ENCODE measurements at places on chromosomes 12 and 14.

DNA sequence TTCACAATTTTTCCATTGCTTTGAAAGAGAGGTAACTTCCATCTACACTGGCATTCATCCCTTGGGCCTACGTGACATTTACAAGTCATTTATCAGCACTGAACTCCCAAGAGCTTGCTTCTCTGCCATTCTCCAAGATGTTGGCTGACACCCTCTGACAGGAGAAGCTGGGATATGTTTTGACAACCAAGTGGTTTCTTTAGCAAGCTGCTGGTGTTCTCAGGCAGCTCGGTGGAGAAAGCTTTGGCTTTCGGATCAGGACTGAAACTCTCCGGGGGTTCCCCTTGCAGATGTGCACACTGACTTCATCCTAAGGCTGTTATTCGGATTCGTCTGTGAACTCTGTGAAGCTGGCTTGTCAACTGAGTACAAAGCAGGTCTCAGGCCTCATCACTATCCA, 15.7 kb downstream of the KCNA5 start:
- no peak for DNase-seq

GRCh38 chr12:61808856-61809255, 451.3 kb upstream of the USP15 start:
- no peak for DNase-seq

- DNase-seq = no peak
These were observed 196.5 kb upstream of the AMIGO2 start for GRCh38 chr12:47276253-47276620.

- peak; percentile 84 for DNase-seq
These were observed 1.2 kb upstream of the AMIGO2 start for GRCh38 chr12:47080725-47081502.

DNA sequence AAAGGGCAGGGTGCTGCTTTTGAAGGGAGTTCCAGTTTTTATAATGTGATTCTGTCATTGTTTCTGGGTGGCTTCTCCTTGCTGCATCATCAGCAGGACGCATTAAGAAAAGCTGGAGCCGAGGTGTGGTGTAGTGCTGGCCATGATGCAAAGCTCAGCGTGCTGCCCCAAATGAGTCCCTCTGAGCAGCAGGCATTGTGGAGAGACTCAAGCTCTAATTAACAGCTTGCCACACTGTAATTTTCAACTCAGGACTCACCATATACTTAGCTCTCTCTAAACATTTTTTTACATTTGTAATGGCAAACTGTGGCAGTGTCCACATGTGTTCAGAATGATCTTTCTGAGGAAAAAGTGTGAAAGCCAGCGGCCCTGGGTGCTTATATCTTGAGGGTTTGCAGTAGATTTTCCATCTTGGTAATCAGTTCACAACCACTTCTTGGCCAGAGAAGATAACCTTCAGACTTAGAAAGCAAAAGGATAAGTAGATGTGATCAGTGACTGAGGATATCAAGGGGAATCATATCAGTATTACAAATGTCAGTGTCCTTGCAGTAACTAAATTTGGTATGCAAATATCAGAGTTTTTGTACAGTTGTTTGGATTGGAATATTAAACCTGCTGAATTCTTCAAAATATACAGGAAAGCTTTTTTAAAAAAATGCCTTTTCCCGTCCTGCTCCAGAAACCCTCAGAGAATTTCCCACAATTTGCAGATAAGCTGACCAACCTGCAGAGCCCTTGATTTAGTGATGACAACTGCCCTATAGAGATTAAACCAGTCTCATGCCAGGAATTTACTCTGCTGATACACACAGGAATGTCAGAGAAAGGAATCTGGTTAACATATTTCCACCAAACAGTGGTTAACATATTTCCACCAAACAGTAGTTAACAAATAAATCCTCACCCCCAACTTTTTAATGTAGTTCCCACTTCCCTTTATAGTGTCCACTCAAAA, 63.6 kb downstream of the DAAM1 start:
- peak; percentile 89 for DNase-seq

- no peak for DNase-seq
These were observed 564 bp downstream of the ATXN3 start for GRCh38 chr14:92105893-92106142.

DNA sequence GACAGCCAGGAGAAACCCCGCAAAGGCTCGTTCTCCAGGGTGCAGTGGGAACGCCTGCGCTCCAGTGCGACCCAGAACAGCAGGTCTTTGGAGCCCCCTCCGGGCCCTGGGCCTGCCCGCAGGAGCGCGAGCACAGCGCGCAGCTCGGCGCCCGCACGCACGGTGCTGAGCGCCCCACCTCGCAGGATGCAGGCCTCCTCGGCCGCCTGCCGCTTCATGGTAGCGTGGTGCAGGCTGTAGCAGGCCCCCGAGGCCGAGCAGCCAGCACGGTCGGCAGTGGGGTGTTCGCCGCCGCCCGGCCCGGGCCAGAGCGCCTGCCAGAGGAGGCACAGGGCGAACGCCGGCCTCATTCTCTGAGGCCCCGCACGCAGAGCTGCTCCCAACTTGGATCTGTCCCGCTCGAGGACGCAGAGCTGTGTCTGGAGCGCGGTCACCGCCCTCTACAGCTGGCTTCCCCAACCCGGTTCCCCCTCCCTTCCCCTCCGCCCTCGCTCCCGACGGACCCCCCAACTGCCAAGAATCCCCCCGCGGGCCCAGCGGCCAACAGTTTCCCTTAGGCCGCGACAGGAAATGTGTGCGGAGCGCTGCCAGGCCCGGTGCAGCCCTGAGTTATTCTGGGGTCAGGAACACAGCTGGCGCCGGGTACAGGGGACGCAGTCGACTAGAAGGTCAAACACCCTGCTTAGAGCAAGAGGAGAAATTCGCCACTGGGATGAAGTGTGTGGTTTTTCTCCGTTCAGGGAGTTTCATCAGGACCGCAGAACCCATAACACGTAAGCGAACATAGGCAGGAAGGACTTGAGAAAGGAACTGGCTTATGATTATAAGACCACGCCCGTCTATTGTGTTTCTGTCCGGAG, at the start of gene CLEC14A:
Gene CLEC14A (minus strand): TSS at position 421 of the 860 bp plus-strand sequence. CDS start 71 bp downstream, at position 350.
- peak; percentile 22 for DNase-seq

DNA sequence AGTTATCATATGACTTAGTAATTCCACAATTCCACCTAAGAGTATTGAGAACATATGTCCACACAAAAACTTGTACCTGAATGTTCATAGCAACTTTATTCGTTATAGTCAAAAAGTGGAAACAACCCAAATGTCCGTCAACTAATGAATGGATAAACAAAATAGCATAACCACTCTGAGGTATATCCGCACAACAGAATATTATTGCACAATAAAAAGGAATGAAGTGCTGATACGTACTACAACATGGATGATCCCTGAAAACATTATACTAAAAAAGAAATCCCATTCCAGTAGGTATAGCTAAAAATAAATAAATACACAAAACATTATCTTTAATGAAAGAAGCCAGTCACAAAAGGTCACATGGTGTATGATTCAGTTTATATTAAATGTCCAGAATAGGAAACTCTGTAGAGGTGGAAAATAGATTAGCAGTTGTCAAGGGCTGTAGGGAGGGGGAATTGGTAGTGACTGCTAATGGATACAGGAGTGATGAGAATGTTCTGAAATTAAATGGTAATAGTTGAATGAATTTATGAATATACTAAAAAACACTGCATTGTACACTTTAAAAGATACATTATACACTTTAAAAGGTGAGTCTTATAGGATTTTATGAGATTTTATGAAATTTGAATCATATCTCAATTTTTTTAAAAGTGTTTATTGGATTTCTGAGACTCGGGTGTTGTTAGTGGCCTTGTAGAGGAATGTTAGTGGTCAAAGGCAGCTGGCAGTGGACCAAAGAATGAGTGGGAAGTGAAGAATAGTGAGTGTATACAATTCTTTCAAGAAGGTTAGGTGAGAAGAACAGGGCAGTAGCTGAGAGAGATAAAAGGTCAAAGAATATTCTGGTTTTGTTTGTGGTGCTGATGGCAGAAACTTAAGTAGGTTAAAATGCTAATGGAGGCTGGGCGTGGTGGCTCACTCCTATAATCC, 36.3 kb upstream of the BAZ1A start:
- peak; percentile 82 for DNase-seq

DNA sequence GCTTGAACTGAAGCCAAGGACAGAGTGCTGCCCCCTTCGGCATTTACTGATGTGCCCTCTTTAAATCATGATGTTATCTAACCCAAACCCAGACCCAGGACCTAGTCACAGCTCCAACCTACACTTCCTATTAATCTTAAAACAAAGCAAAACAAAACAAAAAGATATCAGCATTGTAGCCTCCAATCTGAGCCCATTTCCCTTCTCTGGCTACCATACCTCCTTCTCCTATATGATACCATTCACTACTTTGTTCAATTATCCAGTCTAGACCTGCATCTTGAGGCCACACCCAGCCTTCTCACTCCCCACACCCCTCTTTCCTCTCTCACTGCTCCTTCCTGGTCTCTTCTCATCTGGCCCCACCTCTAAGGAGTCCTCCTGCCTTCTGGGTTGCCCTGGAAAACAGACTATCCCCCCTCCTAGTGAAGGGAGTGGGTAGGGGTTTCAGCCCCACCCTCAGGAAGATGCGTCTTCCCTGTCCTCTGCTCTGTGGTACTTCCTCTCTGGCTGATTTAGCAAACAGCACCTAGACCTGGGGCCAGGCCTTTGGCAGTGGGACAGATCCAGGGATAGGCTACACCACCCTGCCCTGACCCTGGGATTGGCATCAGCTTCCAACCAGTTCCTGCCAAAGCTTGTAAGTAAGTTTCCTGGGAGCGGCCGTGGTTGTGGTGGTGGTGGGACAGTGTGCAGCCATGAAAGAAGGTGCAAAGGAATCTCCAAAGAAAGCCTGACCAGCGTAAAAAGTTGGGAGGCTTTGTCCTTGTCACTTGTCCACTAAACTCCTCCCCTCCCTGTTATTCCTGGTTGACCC, 3.3 kb downstream of the LTB4R start:
- no peak for DNase-seq

DNA sequence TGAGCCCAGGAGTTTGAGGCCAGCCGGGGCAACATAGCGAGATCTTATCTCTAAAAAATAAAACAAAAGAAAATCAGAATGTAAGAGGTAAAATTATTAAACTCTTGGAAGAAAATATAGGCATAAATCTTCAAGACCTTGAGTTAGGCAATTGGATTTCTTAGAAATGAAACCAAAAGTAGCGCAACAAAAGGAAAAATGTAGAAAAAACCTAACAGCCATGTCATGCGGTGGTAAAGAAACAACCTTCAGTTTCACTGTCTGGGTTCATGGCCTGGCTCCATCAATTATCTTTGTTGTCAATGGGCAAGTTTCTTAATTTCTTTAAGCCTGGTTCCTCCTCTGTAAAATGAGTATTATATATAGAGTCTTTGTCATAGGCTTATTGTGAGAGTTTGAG, 5.6 kb upstream of the GCH1 start:
- DNase-seq = no peak

DNA sequence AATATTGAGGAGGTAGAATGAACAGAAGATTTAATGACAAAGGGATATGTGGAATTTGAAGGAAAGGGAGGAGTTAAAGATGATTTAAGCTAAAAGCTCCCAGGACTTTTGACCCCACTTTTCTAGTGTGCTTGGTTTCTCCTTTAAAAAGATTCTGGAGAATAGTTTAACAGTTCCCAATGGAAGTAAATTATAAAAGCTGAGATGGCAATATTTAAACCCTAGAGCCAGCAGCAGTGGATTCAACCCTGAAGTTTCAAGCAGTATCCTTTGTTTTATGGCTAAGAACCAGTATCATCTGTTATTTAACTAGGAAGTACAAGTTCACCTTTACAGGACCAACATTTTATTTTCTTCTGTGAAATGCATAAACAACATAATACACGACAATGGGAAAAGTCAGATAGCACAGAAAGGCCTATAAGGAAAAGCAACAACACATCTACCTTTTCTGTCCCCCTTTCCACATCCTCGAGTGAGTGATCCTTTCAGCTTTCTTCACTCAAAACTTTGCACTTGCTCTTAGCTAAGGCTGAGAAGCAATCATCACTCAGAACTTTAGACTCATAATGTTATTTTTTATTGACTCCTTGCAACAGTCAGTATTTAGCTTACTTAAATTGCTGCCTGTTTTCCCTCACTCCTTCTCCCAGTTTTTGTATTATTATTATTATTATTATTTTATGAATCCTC, 264.5 kb downstream of the FBXL14 start:
- no peak for DNase-seq

DNA sequence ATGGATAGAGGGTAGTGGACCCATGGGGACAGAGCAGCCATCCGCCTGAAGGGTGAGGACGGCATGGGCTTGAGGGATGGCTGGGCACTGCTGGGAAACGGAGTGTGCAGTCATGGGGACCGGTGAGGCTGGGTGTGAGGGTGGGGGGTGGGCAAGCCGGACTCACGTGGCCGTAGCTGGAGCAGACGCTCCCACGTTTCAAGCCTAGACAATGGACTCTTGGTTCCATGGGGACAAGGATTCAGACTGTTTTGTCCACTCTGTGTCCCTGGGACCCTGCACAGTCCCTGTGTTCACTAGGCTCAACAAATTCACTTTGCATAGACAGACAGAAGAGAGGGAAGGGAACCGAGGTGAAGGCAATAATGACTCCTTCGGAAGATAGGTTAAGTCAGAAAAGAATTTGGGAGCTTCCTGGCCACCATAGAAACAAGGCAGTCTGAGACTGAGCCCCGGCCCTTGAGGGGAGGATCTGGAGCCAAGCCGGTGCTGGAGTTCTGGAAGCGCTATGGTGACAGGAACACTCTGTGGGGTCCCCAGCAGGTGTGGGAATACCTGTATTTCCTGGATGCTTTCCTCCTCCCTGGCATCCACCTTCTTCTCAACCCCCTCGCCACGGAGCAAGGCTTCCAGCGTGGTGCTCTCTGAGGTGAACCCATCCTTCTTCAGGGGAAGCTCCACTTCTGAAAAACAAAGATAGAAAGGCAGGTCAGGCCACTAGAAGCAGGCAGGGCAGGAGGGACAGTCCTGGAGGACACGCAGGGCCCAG, 162.5 kb downstream of the DPF3 start:
- DNase-seq = no peak

GRCh38 chr12:130026608-130027176, 122.9 kb upstream of the TMEM132D start:
- peak; percentile 35 for DNase-seq

DNA sequence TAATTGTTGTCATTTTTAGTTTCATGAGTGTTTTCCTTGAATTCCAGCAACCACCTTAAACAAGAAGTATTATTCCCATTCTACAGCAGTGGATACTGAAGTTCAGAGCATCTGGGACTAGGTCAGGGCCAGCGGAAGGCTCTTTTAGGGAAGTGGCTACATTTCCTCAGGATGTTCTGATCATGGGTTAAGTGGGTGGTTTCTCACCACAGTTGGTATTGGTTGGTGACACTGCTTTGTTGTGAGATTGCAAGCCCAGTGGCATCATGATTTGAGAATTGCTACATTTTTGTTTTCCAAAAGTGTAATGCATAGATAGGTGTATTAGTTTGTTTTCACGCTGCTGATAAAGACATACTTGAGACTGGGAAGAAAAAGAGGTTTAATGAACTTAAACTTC, 47.1 kb downstream of the SYNE2 start:
- DNase-seq = no peak

GRCh38 chr14:50813544-50813863, 17.5 kb downstream of the NIN start:
- no peak for DNase-seq

GRCh38 chr14:89543425-89543790, 126.4 kb upstream of the FOXN3 start:
- DNase-seq = peak; percentile 81

Measured in astrocyte of the hippocampus (primary cell).